ENCODE measurements at places on chromosomes 1 and 21. TPM values are rescaled to one million over a fixed set of nuclear protein-coding genes. Genes with fewer than 3 reads are reported as not detected.

The PRMT2 gene
- 128 TPM for total RNA-seq

The LAD1 gene
- total RNA-seq = 1.8 TPM

The IL24 gene
- not detected for total RNA-seq

The INSRR gene
- not detected for total RNA-seq

The CSTB gene
- 10.0 TPM for total RNA-seq

The F13B gene
- not detected for total RNA-seq

The PALMD gene
- 11.7 TPM for total RNA-seq

The TSPAN1 gene
- 1.0 TPM for total RNA-seq

The SLC30A2 gene
- not detected for total RNA-seq

GRCh38 chr1:197976368-197976767 lies 59.2 kb downstream of the LHX9 start:
- no peak for ATAC-seq

- no peak for ATAC-seq
These were observed 316.6 kb downstream of the RYR2 start for GRCh38 chr1:237358555-237358954.

DNA sequence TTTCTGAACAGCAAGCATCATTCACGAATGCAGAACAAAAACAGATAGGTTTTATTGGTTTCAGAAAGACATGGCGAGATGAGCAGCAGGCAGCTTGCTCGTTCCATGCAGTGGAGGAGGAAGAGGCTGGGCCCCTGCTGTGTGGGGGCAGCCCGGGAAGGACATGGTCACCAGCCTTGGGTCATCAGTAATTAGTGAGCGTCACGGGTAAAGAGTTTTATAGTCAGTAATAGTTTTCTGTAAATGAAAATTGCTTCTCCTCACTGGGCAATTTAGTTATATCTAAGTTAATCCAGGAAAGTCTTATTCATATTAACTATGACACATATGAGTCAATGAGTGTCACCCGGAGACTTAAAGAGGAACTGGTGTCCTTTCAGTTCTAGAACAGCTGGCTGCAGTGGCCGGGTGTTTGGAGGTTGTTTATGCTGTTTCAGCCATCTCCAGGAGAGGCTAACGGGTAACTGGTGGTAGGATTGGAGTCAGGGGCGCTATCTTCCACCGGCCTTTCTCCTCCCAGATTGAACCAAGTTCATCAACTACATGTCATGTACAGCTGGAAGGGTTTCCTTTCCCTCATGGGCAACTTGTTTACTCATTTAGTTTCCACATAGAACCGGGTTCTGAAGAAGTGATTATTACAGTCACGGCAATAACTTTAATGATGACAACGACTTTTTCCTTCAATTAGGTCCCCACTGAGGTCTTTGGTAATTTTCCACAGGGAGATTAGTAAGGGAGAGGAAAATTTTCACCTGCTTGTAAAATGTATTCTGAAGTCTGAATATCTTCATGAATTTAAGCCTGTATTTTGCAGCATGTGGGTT lies 34.6 kb upstream of the SLC45A1 start:
- no peak for ATAC-seq

DNA sequence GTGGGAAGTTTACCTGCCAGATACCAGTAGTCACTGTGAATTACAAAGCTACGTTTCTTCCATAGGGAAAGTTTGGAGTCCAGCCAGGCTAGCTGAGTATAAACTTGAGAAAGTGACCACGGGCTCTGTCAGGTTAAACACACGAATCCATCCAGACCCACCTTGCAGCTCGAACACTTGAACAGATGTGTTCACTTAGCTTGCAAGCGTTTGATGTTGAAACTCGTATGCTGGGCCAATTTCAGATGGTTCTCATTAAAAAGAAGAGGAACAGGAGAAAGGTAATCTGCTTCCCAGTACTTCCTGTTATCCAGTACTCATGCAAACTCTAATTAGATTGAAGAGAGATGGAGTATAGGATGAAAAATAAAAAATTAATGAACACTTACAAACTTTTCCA lies 636.4 kb downstream of the SMYD3 start:
- no peak for ATAC-seq

GRCh38 chr1:56644919-56645676 lies at the start of gene PRKAA2:
Gene PRKAA2, plus strand, starts transcription at chr1:56645314. Its CDS starts 74 bp downstream, at chr1:56645388.
- ATAC-seq = peak; percentile 79

GRCh38 chr1:44646261-44647110 lies 27.8 kb downstream of the TMEM53 start:
- peak; percentile 78 for ATAC-seq

GRCh38 chr1:94273111-94273510 lies 35.7 kb upstream of the ARHGAP29 start:
- ATAC-seq = no peak

DNA sequence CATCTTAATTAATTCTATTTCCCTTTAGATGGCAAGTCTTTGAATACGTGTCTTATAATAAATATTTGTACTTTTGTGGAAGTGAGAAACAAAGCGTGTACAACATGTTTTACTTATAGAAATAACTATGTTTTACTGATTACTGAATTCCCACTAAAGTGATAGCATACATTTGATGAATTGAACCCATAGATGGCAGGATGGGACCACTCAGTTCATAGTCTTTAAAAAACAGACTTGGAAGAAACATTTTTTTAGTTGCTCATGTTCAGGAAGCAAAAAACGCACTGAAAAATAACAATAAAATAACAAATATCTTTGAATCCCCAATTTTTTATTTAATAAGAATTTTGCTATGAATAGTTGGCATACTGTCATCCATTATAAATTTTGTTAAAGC lies 507.1 kb upstream of the ZRANB2 start:
- no peak for ATAC-seq

GRCh38 chr1:58983162-58983561 lies 199.3 kb upstream of the JUN start:
- ATAC-seq = no peak

DNA sequence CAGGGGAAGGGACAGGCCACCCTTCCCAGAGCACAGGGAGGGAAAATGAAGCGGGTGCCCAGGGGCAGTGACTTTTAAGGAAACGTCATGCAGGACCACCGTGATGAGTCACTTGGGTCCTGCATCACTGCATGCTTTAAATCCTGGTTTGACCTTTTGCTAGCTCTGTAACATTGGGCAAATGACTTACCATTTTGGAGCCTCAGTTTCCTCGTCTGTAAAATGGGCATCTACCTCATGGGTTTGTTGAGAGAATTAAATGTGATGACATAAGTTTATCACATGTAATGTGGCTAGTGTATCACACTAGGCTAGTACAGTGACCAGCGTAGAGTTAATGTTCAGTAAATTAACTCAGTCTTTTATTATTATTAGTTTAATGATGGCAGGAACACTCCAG lies 114.8 kb upstream of the IGSF21 start:
- ATAC-seq = no peak

DNA sequence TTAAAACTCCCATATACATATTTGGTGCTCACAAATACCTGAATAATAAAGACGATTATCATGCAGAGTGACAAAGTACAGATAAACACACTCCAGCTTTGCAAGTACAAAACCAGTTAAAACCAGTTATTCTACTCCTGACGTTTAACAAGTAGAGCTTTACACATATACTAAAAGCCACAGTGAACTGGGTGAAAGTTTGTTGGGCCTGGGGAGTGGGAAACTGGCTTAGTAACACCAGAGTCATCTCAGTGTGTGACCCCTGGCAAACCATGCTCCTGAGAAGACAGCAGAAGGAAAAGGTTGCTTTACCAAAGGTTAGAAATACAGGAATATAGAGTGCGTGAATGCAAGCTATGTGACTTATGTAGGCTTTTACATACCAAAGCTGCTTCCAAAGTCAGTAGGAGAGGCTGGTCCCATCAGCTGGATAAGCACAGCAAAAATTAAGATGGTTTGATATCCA lies 148.1 kb downstream of the NRIP1 start:
- no peak for ATAC-seq

DNA sequence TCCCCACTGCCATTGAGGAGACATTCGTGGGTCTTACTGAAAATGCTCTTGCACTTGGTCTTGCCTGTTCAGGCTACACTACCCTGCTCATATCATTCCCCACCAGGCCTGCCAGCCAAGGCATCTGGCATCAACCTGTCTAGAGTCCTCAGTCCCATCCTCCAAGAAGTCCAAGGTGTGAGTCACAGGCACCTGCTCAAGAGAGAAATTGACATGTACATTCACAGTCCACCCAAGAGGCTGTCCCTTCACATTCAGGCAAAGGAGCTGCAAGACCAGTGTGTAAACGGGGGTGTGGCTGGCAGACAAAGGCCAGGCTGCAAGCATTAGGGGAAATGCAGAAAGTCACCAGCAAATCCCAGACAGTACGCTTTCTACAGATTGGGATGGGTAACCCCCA lies 13.1 kb upstream of the PLA2G2C start:
- no peak for ATAC-seq

- ATAC-seq = no peak
These were observed 1.5 kb downstream of the IVNS1ABP start for GRCh38 chr1:185315445-185316071.

DNA sequence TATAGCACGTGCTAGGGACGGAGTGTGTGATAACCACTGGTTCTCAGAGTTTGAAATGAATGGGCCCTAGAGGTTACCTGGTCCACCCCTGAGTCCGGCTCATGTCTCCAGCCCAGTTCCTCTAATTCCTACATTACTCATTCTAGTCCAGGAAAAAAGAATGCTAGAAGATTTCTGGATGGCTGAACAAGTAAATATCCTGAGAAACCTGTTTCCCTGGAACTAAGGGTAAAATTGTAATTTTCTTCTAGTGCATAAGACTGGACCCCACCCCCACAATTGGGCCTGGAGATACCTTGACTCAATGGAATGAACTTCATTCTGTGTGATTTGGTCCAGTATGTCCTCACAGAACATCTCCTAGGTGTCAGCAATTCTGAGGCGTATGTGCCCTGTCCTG lies 208.4 kb downstream of the TRABD2B start:
- no peak for ATAC-seq

GRCh38 chr21:34715518-34715917 lies 46.7 kb downstream of the CLIC6 start:
- ATAC-seq = no peak

DNA sequence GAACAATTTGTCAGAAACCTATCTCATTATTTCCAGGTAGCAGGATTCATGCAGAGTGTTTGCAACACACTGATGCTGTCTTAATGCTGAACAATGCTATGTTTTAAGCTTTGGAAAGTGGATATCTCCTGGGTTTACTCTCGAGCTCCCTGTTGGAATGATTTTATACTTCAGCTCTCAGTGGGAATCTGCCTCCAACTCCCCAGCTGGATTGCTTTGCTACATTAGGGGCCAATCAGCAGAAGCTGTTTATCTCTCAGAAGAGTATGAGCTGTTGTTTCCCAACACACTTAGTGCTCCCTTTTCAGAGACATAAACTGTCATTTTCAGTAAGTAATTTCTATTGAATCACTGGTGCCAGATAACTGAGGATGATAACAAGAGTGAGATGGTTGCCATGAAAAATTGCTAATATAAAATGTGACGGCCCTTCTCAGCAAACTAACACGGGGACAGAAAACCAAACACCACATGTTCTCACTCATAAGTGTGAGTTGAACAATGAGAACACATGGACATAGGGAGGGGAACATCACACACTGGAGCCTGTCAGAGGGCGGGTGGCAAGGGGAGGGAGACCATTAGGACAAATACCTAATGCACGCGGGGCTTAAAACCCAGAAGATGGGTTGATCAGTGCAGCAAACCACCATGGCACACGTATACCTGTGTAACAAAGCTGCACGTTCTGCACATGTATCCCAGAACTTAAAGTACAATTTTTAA lies 265.9 kb upstream of the RUNX1 start:
- peak; percentile 66 for ATAC-seq

DNA sequence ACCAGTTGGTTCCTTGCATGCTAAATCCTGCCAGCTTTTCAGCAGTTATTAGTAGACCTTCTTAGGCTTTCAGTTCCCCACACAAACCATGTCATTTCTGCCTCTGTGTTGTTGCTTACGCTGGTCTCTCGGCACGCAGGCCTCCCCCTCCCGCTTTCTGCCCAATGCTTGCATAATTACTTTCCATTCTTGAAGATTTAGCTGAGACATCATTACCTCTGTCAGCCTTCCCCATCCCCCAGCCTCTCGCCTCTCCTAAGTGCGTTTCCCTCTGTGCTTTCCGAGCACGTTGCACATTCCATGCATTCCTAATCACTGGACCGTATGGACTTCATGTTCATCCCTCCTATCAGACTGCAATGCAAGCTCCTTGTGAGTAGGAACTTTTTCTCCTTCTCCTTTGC lies 26.8 kb downstream of the TSHB start:
- peak; percentile 66 for ATAC-seq

DNA sequence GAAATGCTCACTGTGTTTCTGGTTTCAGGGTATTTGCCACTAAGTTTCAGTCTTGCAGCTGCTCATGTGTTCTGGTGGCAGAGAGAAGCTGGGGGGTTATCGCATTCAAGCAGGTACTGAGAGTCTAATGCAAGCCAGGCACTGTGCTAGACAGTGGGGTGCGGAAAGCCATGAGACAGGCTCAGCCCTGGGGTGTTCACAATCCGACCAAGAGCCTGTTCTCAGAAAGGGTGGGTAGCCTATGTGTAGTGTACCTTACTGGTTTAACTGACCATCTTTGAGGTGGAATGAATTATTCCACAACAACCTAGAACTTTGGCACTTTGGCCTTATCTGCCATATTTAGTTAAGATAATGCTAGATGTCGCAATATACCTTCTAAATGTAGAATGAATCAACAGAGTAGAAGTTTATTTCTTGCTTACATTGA lies 55.3 kb upstream of the ROR1 start:
- no peak for ATAC-seq

- peak; percentile 53 for ATAC-seq
These were observed at the start of gene KCND3 for GRCh38 chr1:111989531-111990025. Gene KCND3, minus strand, starts transcription at chr1:111989668.

- ATAC-seq = peak; percentile 56
These were observed 192.2 kb downstream of the TRABD2B start for GRCh38 chr1:47805018-47805417.

GRCh38 chr1:119885903-119886783 lies 10.2 kb downstream of the ADAM30 start:
- ATAC-seq = no peak

- no peak for ATAC-seq
These were observed 11.8 kb upstream of the USP1 start for GRCh38 chr1:62425041-62425440.

- no peak for ATAC-seq
These were observed 171.4 kb upstream of the GORAB start for GRCh38 chr1:170360601-170361000.

- no peak for ATAC-seq
These were observed 587.7 kb upstream of the BRINP3 start for GRCh38 chr1:191065346-191065745.

DNA sequence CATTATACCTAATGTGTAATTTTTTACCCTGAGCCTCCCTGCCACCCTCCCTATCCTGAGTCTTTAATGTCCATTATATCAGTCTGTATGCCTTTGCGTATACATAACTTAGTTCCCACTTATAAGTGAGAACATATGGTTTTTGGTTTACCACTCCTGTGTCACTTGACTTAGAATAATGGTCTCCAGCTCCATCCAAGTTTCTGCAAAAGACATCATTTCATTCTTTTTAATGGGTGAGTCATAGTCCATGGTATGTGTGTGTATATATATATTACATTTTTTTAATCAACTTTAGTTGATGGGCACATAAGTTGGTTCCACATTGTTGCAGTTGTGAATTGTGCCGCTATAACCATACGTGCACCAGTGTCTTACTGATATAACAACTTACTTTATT lies 477.1 kb upstream of the NEGR1 start:
- no peak for ATAC-seq

GRCh38 chr1:26372039-26372438 lies 511 bp downstream of the ZNF683 start:
- ATAC-seq = no peak

All from gastroesophageal sphincter (tissue), 4 donors.